ENCODE measurements at places on chromosomes 12 and 14. TPM values are rescaled to one million over a fixed set of nuclear protein-coding genes. Genes with fewer than 3 reads are reported as not detected.

Gene KRT78
- not detected for polyA plus RNA-seq

Gene CHURC1
- 42.5 TPM for polyA plus RNA-seq

DNA sequence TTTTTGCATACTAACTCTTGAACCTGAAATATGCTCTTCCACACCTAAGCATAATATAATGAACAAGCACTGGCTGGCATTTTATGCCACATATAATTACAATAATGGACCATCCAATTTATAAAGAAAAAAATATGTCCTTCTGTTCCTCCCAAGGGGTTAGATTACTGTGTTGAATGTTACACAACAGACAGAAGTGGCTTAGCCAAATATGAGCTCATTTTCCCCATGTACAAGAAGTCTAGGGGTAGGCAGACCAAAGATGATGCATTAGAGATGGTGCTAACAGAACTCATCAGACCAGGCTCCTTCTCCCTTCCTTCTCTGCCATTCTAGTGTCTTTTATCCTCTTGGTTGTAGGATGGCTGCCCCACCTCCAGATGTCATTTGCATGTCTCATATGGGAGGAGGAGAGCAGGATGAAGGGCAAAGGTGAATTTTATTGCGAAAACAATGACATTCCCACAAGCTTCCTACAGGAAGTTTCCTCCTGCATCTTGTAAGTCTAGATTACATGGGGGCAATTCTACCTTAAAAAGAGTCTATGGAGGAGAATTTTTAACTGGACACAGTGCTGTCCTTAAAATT is 43.9 kb upstream of the SLC2A13 start:
- no peak for DNase-seq

- no peak for DNase-seq
Measured at GRCh38 chr12:47551426-47551851, 154.4 kb downstream of the RPAP3 start.

DNA sequence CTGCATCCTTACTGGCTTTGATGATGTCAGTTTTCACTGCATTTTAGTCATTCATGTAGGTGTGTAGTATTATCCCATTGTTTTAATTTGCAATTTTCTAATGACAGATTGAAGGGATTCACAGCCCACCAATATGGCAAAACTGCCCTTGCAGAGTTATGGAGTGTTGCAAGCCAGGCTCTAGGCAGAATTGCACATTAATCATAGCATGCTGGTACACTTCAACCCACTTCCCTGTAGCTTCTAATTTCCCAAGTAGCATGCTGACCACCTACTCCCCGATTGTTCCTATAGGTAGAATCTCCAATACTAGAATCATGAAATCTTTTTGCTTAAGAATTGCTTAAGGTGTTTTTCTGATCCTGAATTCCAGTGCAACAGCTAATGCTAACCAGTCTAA is 5.2 kb upstream of the RNASE6 start:
- no peak for DNase-seq

DNA sequence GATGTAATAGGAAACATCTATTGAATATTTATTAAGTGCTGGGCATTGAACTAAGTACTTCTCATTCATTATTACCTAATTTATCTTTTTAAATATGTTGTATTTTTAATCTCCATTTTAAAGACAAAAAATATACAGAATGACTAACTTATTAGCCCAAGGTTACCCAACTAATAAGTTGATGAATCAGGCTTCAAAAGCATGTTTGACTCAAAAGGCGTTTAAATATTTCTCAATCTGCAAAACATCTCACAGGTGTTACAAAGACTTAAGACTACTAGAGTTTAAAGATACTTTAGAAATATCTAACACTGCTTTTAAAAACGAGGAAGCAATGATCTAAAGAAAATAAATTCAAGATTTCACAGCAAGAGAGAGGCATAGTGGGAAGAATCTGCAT is 457.4 kb upstream of the DCN start:
- DNase-seq: no peak

DNA sequence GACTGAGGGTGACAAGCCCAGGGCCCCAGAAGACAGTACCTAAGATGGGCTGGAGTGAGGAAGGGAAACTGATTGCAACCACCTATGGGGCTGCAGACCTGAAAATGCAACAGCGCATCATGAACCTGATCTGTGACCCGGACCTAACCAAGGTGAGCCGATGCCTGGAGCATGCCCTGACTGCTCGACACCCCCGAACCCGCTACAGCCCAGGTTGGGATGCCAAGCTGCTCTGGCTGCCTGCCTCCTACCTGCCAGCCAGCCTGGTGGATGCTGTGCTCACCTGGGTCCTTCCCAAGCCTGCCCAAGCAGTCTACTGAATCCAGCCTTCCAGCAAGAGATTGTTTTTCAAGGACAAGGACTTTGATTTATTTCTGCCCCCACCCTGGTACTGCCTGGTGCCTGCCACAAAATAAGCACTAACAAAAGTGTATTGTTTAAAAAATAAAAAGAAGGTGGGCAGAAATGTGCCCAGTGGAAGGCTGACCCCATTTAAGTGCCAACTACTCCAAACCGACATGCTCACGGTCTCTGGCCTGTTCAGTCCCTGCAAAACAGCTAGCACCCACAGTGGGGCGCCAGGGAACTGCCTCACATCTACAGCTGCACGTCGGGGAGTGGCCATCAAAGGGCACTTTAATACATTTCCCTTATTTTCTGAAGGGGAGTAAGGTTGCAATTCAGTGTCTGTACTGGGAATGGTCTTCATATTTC is 4.2 kb downstream of the RDH5 start:
- DNase-seq: peak; percentile 69

DNA sequence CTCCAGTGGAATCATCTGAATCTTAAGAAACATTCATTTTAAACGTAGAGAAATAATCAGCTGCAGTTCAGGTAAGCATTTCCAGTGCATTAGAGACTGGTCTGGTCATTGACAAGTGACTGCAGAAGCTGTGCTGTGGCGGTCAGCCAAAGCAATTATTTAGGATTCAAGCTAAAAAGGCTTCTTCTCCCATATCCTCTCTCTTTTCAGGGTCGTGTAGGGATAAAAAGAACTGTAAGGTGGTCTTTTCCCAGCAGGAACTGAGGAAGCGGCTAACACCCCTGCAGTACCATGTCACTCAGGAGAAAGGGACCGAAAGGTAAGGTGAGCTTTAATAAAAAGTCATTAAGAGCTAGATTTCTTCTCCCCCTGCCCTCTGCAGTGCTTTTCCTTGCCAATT is 48.1 kb downstream of the MSRB3 start:
- no peak for DNase-seq

DNA sequence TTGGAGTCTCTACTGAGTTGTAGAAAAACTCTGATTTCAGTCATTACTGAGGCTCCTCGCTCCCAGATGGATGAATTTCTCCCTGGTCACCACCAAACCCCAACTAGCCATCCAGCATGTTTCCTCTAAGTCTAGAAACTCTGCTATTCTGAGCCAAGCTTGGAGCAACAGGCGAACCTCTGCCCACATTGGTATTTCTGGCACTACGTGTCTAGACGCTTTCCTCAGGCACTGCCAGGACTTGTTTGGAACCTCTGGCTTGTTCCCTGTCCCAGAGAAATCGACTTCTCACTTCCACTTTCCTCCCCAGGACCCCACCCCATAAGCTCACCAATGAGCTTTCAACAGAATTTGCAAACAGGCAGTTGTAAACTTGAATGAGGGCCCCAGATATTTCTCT is 27.6 kb downstream of the WSCD2 start:
- DNase-seq: no peak

DNA sequence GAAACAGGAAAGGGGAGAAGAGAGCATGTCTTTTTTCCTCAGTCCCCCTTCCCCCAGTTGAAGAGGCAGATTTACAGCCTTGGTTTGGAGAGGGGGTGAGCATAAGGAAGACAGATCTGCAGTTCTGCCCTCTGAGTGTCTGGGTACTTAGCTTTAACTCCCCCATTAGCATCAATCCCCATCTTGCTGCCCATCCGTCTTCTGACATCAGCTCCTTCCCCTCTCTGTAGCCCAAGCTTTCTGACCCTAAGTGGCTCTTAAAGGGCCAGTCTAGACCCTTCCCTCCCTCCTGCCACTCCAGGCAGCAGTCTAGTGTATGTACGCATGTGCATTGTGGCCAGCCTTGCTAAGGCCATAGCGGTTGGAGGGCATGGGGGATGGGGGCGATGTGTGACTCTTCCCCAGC is 7.3 kb downstream of the GPR84 start:
- peak; percentile 60 for DNase-seq
